ENCODE measurements at places on chromosomes 2 and 18.

GRCh38 chr2:240499309-240500301 is 58.2 kb downstream of the ANKMY1 start:
- DNase-seq = no peak

DNA sequence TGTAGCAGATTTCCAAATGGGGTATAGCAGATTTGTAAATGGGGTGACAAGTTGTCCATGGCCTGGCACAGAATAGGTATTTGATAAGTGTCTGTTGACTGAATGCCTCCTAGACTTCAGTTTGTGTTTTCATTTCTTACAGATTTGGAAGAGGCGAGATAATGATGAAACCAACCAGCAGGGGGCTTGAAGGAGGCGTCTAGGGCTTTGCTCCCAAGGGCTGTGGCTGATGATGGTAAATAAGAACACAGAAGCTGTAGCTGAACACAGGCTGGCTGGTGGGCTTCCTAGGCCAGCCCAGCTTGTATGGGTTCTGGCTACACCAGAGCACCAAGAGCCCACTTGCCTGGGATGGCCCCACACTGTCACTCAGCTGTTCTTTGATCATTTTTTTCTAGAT is 19.4 kb downstream of the SFTPB start:
- no peak for DNase-seq

DNA sequence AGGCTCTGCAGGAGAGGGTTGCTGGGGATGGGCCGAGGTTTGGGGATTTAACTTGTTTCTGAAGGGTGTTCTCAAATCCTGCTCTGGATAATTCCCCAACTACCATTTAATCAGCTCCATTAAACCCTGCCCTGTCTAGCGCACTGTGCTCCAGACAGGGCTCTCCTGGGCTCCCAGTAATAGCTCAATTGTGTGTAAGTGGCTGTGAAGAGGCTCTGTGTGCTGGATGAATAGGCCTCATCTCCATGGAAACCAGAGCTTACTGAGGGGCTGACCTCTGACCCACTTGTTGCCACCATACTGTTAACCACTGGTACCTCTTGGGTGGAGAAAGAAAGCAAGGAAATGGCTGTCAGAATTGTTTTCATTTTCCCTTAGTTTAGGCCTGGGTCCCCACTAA is 92.9 kb downstream of the TGOLN2 start:
- no peak for DNase-seq

DNA sequence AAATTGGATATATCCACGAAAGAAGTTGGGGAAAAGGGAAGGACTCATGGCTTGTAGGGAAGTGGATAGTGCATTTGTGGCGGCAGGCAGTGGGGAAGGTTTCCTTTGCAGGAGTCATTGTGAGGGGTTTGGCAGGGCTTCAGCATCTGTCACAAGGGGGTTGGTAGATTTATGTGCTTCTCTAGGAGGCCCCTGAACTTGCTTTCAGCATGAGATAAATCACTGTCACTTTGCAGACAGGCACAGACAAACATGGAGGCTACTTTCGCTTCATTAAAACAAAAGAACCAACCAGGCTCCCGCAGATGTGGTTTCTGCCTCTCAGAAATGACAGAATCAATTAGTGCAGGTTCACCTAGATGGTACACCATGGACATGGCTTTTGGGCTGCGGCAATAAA is 340.7 kb downstream of the TGIF1 start:
- DNase-seq = no peak

- DNase-seq = no peak
These were observed 61.9 kb downstream of the NFATC1 start for GRCh38 chr18:79457652-79458051.

DNA sequence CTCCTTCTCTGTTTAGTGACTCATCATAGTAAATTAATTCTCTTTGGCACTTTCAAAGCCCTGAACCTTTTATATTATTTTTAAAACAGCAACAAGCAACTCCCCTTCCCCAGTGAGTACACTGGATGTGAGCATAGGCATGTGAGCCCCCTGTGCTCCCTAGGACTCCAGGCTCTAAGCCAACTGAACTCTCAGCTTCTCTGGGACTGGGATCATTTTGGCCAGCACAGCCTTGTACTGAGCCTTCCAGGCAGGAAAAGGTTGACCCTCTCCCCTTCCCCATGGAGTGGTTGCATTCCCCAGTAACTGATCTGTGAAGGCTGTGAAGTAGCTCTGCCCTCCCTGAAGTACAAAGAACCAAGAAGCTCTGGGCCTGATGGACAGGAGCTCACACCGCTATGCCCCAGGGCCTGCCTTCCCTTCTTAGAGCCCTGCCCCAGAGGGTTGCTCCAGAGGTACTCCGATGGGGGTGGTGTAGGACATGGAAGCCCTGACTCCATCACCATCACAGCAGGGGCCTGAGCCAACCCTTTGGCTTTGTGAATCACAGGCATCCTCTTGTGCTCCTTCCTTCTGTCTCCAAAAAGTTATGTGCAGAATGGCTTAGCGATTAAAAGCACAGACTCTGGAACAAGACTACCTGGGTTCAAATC is 57.8 kb downstream of the ADD2 start:
- no peak for DNase-seq

GRCh38 chr2:108363908-108364225 is 13.9 kb upstream of the SULT1C4 start:
- DNase-seq = no peak

DNA sequence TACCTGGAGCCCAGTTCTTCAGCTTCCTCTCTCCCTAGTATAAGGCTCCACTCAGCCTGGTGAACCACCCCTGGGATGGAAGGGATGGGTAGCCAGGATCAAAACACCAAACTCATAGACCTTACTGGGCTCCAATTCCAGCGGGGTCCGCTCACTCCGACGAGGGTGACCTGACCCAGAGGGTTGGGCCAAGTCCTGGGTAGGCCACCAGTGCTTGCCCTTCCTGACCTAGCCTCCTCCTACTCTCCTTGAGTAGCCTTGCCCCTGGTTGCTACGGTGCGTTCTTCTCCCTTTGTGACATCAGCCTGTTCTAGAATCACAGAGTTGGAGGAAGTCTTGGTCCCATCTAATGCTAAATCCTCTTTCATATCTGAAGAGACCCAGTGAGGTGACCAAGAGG is 537 bp upstream of the STAT4 start:
- DNase-seq = no peak

- DNase-seq = no peak
These were observed 83.2 kb downstream of the TCF4 start for GRCh38 chr18:55504808-55505207.

DNA sequence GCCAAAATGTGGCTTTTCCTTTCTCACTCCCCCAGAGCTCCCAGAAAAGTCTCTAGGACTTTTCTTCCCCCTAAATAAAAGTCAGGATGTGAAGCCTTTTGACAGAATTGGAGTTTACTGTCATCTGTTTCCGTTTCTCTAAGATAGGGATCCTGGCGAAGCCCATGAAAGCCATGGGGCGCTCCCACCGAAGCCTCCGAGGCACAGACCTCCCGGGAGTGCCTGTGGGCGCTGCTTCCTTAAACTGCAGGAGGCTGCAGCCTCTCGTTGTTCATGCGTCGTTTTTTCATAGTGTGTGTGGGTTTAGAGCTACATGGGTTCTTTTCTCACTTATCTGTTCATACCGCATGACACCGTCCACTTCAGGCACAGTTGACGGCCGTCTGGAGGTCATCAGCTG is 56.8 kb downstream of the ASAP2 start:
- DNase-seq = no peak

DNA sequence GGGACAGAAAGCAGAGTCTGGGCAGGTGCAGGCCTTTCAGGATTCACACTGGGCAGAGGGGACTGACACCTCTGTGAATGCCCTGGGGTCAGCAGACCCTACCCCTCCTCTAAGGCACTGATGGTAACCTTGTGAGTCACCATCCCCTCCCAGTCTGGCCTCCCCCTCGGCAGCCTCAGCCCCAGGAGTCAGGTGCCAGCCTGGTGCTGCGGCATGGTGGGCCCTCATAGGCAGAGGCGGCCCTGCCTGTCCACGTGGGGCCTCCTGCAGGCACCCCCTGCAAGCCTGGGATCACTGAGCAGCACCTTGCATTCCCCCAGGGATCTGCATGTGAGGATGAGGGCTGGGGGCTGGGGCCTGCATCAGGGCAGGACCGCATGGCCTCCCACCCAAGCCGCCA is 4.8 kb upstream of the GPR17 start:
- no peak for DNase-seq

- DNase-seq = no peak
These were observed 145.6 kb downstream of the FAM161A start for GRCh38 chr2:61707984-61708852.

- no peak for DNase-seq
These were observed 15.0 kb upstream of the KCNG2 start for GRCh38 chr18:79782566-79783308.

- DNase-seq = no peak
These were observed 125.7 kb upstream of the LMAN1 start for GRCh38 chr18:59484561-59485328.

DNA sequence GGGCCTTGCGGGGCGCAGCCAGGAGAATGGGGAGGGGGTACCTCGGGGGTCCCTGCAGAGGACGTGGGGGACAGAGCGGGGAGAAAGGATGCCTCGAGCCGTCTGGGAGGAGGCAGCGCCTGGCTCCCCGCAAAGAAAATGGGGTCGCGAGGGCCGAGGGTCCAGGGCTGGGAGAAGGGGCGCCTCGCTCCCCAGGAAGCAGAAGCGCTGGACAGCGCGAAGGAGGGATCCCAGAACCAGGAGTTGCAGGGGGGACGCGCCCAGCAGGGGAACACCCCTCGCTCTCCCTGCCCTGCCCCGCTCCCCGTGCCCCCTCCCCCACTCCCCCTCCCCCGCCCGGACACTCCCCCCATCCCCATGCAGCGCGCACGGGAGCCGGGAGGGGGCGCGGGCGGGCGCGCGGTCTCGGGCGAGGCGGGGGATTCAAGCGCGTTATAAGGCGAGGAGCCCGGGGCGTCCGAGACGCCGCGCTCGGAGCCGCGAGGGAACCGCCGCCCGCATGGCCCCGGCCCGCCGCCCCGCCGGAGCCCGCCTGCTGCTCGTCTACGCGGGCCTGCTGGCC is at the start of gene ERFE:
Gene ERFE, plus strand, starts transcription at position 462 of the 562 bp plus-strand sequence. Its CDS starts 38 bp downstream, at position 500.
- DNase-seq = no peak

DNA sequence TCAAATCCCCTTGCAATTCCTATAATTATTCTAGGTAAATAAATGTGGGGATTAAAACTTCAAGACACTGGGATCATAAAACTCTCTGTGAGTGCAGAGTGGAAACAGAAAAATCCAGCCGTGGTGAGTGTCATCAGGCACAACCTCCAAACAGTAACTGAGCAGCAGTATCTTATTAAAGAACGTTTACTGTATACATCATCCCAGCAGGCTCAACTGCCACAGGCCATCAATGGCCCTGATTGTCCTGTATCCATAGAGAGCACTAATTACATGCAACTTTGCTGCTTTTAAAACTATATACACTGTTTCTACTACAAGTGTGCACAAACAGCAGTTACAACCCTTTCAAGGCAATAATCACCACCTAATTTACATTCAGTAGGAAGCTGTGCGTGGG is 23.9 kb downstream of the GAREM1 start:
- DNase-seq = no peak

DNA sequence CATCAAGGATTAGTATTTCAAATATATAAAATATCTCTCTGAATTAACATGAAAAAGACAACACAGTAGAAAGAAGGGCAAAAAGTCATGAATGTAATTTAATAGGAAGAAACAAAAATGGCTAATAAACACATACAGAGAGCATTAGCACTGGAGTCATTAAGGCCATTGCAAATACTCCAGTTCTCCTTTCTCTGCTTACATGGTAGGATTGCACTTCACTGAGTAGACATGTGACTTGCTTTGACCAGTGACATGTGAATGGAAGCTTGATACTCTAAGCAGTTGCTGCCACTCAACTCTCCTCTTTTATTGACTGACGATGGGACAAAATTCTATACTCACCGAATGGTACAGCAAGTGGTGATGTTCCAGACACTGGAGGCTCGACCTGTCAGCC is 153.9 kb upstream of the LGALSL start:
- DNase-seq = no peak

- DNase-seq = peak; percentile 15
These were observed 1.4 kb upstream of the SERTAD2 start for GRCh38 chr2:64655018-64655664.

- no peak for DNase-seq
These were observed 197.5 kb downstream of the SCG2 start for GRCh38 chr2:223404616-223405015.

DNA sequence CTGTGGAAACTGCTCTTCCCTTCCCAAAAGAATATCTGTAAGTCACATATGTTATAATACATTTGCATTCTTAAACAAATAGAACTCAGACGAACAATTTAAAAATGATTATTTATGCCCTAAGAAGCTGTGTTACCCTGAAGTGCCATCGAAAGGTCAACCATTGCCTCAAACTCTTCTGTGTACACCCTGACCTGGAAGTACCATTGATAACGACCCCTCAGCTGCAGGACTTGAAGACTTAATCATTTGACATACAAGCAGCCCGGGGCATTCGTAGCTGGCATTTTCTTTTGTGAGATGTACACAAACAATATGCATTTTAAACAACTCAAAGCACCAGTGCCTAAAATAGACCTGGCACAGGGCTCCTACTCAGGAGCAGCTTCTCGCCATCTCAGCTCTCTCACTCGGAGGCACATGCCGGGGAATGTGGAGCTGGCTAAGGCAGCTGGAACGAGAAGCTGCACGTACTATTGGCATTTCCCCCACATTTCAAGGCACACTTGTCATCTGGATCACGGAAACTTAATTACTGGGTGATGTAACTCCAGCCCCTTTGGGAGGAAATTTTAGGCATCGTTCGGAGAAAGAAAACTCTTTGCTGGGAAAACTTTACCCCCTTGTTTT is 170.0 kb upstream of the GALNT5 start:
- DNase-seq = no peak

GRCh38 chr2:1046067-1046466 is 95.4 kb downstream of the SNTG2 start:
- no peak for DNase-seq

DNA sequence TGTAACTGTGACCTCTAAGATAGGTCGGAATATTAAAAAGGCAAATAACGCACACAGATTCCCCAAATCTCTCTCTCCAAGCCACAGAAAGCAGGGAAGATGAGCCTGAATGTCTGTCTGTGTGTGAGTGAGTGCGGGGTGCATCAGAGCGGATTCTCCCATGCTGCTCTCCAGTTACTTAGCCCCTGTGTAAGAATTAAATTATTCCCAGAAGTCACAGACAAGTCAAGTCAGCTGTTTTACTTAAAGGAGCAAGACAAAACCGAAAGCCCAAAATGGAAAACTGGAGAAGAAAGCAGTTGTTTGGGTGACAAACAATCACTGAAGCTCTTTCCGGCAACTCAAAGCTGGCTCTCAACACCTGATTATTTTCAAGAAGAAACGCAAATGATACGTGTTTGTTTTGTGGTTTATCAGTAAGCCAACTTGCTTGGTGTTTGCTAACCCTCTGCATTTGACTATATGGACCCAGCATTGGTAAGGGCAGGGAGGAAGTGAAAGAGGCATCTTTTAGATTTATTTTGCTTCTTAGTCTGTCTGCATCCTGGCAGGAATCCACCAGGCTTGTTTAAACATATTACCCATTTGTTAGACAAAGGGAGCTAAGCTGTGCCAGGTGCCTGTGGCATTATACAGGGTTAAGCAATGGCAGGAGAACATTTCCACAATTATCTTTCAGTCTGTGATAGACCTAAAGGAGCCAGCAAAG is 121.5 kb upstream of the CREB1 start:
- no peak for DNase-seq

GRCh38 chr2:63422556-63422955 is 165.7 kb downstream of the WDPCP start:
- no peak for DNase-seq

Measured in T-helper 1 cell (primary cell).